ENCODE measurements at places on chromosomes 12 and 14.

DNA sequence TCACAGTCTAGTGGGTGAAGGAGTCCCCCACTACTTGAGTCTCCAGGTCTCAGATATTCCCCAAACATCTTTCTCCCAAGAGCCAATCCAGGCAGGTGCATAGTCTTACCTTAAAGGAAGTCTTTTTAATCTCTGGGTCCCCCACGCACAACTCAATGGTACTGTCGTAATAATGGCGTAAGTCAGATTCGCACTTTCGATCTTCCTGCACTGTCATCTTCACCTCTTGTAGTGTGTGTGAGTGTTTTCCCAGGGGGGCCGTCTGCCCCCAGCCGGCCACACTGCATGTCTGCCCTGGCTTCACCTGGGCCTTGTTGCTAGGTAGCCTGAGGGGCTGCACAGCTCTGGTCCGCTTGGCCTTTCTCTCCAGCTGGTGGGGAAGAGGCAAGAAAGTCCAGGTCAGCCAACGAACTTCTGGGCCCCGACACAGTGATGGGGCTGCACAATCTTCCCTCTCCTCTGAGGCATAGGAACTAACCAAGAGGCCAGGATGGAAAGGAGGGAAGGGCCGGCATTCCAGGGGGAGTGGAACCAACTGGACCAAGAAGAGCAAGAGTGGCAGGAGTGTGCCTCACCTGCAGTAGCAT, 2.1 kb downstream of the GZMB start:
- no peak for DNase-seq

DNA sequence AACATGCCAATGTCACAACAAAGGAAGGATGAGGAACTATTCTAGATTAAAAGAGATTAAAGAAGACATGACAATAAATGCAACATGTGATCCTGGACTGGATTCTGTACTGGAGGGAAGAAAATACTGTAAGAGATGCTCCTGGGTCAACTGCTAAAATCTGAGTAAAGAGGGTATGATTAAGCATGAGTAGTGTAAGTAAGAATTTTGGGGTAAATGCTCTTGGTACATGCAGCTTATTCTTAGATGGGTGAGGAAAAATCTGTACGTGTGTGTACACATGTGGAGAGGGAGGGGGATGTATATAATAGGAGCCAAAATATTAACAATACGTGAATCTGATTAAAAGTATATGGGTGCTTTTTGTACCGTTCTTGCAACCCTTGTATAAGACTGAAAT, 66.0 kb downstream of the CDC42BPB start:
- DNase-seq = no peak

- no peak for DNase-seq
Measured at GRCh38 chr12:116018282-116018681, 259.2 kb downstream of the MED13L start.

GRCh38 chr12:131011165-131012079, 57.7 kb downstream of the ADGRD1 start:
- DNase-seq = no peak

GRCh38 chr12:55416961-55417360, 9.1 kb upstream of the OR6C76 start:
- DNase-seq = no peak

DNA sequence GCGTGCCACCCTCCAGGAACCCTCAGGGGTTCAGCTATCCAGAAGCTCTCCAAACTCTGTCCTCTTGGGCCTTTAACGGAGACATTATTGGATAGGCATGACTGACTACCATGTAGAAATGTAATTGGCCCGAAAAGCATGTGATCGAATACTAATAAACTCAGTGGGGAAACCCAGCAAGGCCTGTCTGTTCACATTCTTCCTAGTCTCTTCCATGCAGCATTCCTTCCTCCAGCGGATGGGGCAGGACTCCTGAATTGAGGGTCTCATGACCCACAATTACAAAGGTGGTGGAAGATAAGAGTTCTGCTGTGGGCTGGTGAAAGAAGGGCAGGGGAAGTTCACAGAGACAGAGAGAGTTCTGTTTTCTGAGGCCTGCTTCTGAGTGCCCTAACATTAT, 6.5 kb upstream of the PRDM4 start:
- DNase-seq = no peak

- no peak for DNase-seq
Measured at GRCh38 chr14:86333493-86333892, 803.5 kb downstream of the FLRT2 start.

- peak; percentile 24 for DNase-seq
Measured at GRCh38 chr12:6200256-6201212, at the start of gene CD9. Gene CD9 (plus strand): TSS chr12:6200400. CDS start chr12:6200500, 100 bp downstream.

GRCh38 chr12:25187781-25188180, 7.2 kb downstream of the DNAI7 start:
- DNase-seq = no peak

DNA sequence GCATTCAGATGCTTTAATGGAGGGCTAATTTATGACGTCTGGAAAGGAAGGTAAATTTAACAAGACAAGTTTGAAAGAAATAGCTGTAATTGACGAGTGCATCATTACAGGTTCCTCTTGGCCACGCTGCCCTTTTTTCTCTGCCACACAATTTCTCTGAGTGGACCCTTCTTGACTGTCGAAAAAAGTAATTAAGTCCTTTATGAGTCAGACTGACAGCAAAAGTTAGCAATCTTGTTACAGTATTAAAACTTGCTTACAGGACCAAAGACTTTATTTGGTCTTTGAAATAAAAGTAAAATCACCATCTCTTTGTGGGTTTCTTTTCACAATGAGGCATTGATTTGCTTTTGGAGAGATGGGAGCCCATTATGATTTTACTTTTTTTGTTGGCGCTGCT, 42.6 kb downstream of the SAMD4A start:
- DNase-seq = no peak

GRCh38 chr12:57851552-57851951, 5.0 kb upstream of the CTDSP2 start:
- no peak for DNase-seq
